ENCODE measurements at places on chromosomes 7 and 10.

- DNase-seq = no peak
These were observed 145.6 kb upstream of the FAM20C start for GRCh38 chr7:46830-47140.

DNA sequence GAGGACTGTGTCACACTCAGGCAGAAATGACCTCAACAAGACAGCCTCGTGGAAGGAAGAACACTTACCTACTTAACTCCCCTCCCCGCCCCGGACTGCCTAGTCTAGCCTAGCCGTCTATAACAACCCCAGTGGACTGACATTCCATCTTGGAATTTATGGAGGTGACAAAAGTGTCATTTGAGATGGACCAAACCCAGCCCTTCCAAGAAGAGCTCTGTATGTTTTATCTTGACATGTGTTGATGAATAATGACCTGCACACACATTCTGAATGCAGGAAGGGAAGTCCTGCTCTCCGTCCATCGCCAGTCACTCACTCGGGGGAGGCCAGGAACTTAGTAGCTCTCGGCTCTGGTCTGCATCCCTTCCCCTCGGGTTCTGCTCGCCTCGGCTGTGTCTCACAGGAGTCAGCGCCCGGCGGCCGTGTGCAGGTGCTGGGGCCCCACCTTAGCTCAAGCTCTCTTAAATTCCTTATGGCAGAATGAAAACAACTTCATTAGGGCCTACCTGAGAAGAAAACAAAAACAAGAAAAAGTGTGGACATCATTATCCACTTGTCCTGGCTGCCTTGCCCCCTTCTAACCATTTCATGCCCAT, 140.9 kb upstream of the NPS start:
- no peak for DNase-seq

DNA sequence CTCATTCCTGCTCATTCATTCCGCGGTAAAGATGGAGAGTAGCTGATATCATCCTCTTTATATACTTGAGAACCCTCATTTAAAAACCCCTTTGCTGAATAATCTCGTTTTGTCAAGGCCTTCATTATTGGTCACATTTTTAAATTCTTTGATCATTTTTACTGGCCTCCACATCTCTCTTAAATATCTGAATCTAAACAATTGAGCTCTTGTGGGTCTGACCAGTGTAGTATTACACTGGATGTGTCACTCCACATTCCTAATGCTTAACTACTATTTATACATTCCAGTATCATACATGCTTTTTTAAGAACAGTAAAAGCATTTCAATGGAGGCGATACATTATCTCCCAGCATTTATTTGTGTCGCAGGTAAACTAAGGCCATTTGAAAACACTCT, 12.6 kb upstream of the PRPS1L1 start:
- no peak for DNase-seq

- DNase-seq = no peak
These were observed 104.0 kb downstream of the HOXA1 start for GRCh38 chr7:26991796-26992195.

- no peak for DNase-seq
These were observed 238.5 kb downstream of the ADARB2 start for GRCh38 chr10:1498746-1499358.
